ENCODE measurements at places on chromosomes 3 and 15.

DNA sequence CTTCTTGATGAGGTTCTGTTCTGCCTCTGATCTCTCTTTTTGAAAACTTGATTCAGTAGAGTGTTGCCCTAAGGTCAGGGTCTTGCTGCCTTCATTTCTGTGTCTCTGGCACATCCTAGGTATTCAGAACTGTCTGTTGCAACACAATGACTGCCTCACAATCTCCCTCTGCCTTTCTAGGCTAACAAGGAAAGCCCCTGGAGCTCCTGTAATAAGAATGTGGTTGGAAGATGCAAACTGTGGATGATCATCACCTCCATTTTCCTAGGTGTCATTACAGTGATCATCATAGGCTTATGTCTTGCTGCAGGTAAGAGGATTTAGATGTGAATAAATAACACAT is 7.0 kb downstream of the C3orf52 start:
- H3K36me3 ChIP-seq = no peaks in the 10 kb centered on the region
- peaks cover 28% of the 10 kb centered on the region for H3K4me1 ChIP-seq
- H3K27me3 ChIP-seq = peaks cover 7% of the 10 kb centered on the region

DNA sequence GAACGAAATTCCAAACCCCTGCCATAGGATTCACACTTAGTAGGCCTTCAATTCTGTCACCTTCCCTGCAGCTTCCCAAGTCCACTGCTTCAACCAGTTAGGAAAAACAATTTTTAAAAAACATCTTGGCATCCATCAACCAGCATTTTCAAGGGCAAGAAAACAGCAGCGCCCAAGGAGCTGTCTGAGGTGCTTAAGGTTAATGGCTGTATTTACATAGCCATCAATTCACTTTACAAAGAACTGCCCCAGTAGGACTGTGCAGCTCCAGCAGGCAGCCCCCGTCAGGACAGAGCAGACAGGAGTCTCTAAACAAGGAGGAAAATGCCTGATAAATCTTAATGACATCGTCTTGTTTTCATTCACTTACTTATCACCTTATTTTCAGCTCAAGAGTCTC is 13.3 kb downstream of the TAFA4 start:
- no peaks in the 10 kb centered on the region for H3K4me1 ChIP-seq
- H3K4me3 ChIP-seq = no peak overlapping the region
- DNase-seq = no peak
- peaks cover 10% of the 10 kb centered on the region for H3K27me3 ChIP-seq
- no peak overlapping the region for H3K27ac ChIP-seq

DNA sequence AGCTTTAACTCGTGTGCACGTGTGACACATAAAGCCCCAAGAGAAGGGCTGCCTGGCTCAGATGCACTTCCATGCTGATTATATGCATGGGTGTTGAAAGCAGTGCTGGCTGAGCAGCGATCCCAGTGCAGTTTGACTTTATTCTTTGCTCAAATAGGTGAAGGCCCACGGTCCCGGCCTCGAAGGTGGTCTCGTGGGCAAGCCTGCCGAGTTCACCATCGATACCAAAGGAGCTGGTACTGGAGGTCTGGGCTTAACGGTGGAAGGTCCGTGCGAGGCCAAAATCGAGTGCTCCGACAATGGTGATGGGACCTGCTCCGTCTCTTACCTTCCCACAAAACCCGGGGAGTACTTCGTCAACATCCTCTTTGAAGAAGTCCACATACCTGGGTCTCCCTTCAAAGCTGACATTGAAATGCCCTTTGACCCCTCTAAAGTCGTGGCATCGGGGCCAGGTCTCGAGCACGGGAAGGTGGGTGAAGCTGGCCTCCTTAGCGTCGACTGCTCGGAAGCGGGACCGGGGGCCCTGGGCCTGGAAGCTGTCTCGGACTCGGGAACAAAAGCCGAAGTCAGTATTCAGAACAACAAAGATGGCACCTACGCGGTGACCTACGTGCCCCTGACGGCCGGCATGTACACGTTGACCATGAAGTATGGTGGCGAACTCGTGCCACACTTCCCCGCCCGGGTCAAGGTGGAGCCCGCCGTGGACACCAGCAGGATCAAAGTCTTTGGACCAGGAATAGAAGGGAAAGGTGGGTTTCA is 87.7 kb downstream of the DNASE1L3 start:
- no peaks in the 10 kb centered on the region for H3K27me3 ChIP-seq
- DNase-seq = no peak
- H3K4me1 ChIP-seq = no peaks in the 10 kb centered on the region
- no peak overlapping the region for H3K27ac ChIP-seq
- peaks cover 17% of the 10 kb centered on the region for H3K36me3 ChIP-seq
- H3K4me3 ChIP-seq = no peak overlapping the region

- peaks cover 4% of the 10 kb centered on the region for H3K36me3 ChIP-seq
- no peak overlapping the region for H3K27ac ChIP-seq
- H3K4me3 ChIP-seq = no peak overlapping the region
- DNase-seq = no peak
- no peaks in the 10 kb centered on the region for H3K4me1 ChIP-seq
Measured at GRCh38 chr3:126424039-126424717, 29.5 kb downstream of the CFAP100 start.

DNA sequence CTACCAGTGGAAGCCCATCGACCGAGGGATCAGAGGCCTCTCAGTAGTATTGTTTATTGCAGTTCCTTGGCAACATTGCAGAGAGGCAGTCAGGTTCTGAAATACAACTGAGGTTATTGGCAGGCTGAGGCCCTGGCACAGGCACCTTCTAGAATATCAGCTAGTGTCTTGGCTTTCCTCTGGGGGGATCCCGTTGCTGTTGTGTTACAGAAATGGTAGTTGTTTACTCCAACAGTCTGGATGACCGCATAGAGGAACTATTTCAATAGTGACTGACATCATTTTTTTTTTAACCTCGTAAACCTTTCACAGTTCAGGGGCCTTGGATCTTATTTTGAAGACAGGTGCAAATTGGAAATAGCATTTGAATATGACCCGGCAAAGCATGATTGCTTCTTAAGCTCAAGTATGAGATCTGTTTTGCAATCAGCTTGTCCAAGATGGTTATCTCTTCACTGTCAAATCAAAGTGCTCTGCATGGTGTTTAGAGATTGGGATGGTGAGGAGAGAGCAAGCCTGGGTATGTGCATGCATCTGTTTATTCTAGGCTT is 63.9 kb downstream of the PGPEP1L start:
- no peak for DNase-seq
- no peaks in the 10 kb centered on the region for H3K4me1 ChIP-seq
- no peak overlapping the region for H3K4me3 ChIP-seq
- no peak overlapping the region for H3K27ac ChIP-seq
- peaks cover 6% of the 10 kb centered on the region for H3K36me3 ChIP-seq

DNA sequence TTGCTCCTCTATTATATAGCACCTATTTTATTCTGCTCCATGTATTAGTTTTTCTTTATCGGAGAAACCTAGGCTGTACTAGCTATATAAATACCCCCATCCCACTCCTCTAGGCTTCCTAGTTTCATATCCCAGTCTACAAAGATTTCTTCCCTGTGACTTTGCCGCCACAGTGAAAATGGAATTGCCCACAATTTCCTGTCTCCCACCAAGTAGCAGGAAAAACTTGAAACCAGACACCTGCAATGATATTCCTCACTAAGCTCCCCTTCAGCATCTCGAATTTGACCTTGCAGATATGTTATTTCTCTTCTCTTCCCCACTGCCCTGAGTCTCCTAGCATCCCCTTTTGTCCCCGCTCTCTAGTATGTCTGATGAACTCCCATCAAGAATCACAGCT is 685.8 kb upstream of the CCDC54 start:
- no peak for DNase-seq
- H3K4me1 ChIP-seq = no peaks in the 10 kb centered on the region
- no peaks in the 10 kb centered on the region for H3K36me3 ChIP-seq
- no peaks in the 10 kb centered on the region for H3K27me3 ChIP-seq

GRCh38 chr3:100710261-100710968 is 1.1 kb downstream of the TFG start:
- H3K4me3 ChIP-seq = peak overlapping the region; percentile 77
- DNase-seq = peak; percentile 99
- H3K4me1 ChIP-seq = peaks cover 46% of the 10 kb centered on the region
- no peaks in the 10 kb centered on the region for H3K27me3 ChIP-seq
- peaks cover 39% of the 10 kb centered on the region for H3K36me3 ChIP-seq
- peak overlapping the region; percentile 84 for H3K27ac ChIP-seq

- DNase-seq = no peak
- H3K36me3 ChIP-seq = no peaks in the 10 kb centered on the region
- no peaks in the 10 kb centered on the region for H3K4me1 ChIP-seq
- H3K27ac ChIP-seq = no peak overlapping the region
- peaks cover 7% of the 10 kb centered on the region for H3K27me3 ChIP-seq
- H3K4me3 ChIP-seq = no peak overlapping the region
Measured at GRCh38 chr3:159855599-159856346, 132.9 kb upstream of the IL12A start.

DNA sequence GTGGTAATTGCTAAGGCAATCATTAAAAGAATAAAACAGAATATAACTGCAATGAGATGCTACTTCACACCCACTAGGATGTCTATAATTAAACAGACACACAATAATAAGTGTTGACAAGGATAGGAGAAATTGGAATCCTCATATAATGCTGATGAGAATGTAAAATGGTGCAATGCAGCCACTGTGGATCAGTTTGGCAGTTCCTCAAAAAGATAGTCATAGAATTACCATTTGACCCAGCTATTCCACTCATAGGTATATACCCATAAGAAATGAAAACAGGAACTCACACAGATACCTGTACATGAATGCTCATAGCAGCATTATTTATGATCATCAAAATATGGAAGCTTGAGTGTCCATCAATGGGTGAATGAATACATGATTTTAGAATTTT is 9.6 kb upstream of the RNF111 start:
- H3K27me3 ChIP-seq = peaks cover 2% of the 10 kb centered on the region
- peaks cover 40% of the 10 kb centered on the region for H3K4me1 ChIP-seq
- H3K4me3 ChIP-seq = no peak overlapping the region
- no peak overlapping the region for H3K27ac ChIP-seq

GRCh38 chr3:49351521-49352011 is 6.6 kb downstream of the GPX1 start:
- peaks cover 11% of the 10 kb centered on the region for H3K4me1 ChIP-seq
- no peak overlapping the region for H3K27ac ChIP-seq
- no peak for DNase-seq
- H3K36me3 ChIP-seq = peaks cover 14% of the 10 kb centered on the region
- H3K27me3 ChIP-seq = no peaks in the 10 kb centered on the region
- no peak overlapping the region for H3K4me3 ChIP-seq

DNA sequence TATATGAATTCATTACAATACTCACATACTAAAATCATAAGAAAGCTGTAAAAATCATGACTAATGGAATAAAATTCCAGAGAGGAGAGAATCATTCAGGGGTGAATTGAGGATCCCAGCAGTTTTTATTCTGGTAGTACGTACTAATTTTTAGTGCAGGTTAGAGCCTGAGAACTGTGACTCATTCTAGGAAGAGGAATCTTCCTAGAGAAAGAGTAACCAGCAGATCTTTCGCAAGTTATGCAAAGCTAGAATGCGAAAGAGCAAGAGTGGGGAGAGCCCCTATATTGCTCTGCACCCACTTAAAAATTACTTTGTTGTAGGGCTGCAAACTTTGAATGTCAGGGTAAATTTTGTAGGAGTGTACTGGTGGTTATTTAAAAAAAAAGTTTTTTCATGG is 303.6 kb upstream of the ARPP21 start:
- H3K4me1 ChIP-seq = no peaks in the 10 kb centered on the region
- H3K36me3 ChIP-seq = no peaks in the 10 kb centered on the region
- H3K27ac ChIP-seq = no peak overlapping the region
- H3K27me3 ChIP-seq = no peaks in the 10 kb centered on the region

GRCh38 chr15:52336529-52336928 is 40.9 kb upstream of the MYO5C start:
- H3K27ac ChIP-seq = no peak overlapping the region
- H3K4me1 ChIP-seq = peaks cover 19% of the 10 kb centered on the region
- no peaks in the 10 kb centered on the region for H3K27me3 ChIP-seq
- no peak overlapping the region for H3K4me3 ChIP-seq
- DNase-seq = no peak

- no peak for DNase-seq
- no peaks in the 10 kb centered on the region for H3K36me3 ChIP-seq
- no peak overlapping the region for H3K27ac ChIP-seq
- no peaks in the 10 kb centered on the region for H3K4me1 ChIP-seq
- H3K4me3 ChIP-seq = no peak overlapping the region
- peaks cover 11% of the 10 kb centered on the region for H3K27me3 ChIP-seq
Measured at GRCh38 chr3:169822983-169823382, 10.3 kb upstream of the LRRC34 start.

- no peak for DNase-seq
- no peaks in the 10 kb centered on the region for H3K36me3 ChIP-seq
- no peaks in the 10 kb centered on the region for H3K4me1 ChIP-seq
- no peak overlapping the region for H3K27ac ChIP-seq
Measured at GRCh38 chr15:38398134-38398533, 55.8 kb upstream of the FAM98B start.

- H3K36me3 ChIP-seq = no peaks in the 10 kb centered on the region
- no peaks in the 10 kb centered on the region for H3K27me3 ChIP-seq
- DNase-seq = no peak
- H3K4me1 ChIP-seq = peaks cover 62% of the 10 kb centered on the region
Measured at GRCh38 chr3:12957339-12957738, 115.9 kb downstream of the IQSEC1 start.

GRCh38 chr15:101193120-101193644 is 58.7 kb downstream of the CHSY1 start:
- H3K27ac ChIP-seq = peak overlapping the region; percentile 36
- no peaks in the 10 kb centered on the region for H3K27me3 ChIP-seq
- no peak overlapping the region for H3K4me3 ChIP-seq
- H3K36me3 ChIP-seq = peaks cover 39% of the 10 kb centered on the region
- peaks cover 92% of the 10 kb centered on the region for H3K4me1 ChIP-seq
- no peak for DNase-seq

GRCh38 chr3:42661593-42662022 is 8.1 kb downstream of the ZBTB47 start:
- no peak overlapping the region for H3K27ac ChIP-seq
- no peak for DNase-seq
- H3K27me3 ChIP-seq = no peaks in the 10 kb centered on the region
- no peaks in the 10 kb centered on the region for H3K4me1 ChIP-seq
- no peak overlapping the region for H3K4me3 ChIP-seq

GRCh38 chr3:43191116-43191515 is 85.2 kb upstream of the POMGNT2 start:
- no peaks in the 10 kb centered on the region for H3K27me3 ChIP-seq
- H3K4me3 ChIP-seq = no peak overlapping the region
- no peak for DNase-seq
- H3K27ac ChIP-seq = no peak overlapping the region

DNA sequence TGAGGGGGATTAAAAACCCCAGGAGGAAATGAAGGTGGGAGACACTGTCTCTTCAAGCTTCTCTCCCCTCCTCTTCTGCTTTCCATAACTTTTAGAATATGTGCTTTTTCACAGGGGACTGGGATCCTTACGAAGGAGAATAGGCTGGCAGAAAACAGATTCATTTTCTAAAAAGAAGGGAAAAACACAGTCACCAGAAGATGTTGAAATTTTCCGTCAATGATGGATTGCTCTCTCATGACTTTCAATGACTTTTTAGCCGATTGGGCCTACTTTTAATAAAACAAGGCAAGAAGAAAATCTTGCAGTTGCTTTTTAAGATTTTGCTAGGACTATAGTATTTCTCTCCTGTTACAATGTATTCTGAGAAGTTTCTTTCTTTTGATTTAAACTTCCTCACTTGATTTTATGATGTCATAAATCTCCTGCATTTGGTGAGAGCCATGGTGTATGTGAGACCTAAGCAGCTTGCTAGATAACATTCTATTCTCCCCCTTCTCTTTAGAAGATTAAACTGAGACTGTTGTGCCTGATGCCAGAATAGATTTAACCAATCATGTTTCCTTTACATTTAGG is 241.2 kb downstream of the FEZF2 start:
- H3K4me1 ChIP-seq = no peaks in the 10 kb centered on the region
- peaks cover 12% of the 10 kb centered on the region for H3K27me3 ChIP-seq
- no peak overlapping the region for H3K27ac ChIP-seq
- H3K4me3 ChIP-seq = no peak overlapping the region
- no peak for DNase-seq

GRCh38 chr3:13887495-13888300 is 7.8 kb upstream of the WNT7A start:
- peaks cover 15% of the 10 kb centered on the region for H3K4me1 ChIP-seq
- no peak overlapping the region for H3K4me3 ChIP-seq
- no peak overlapping the region for H3K27ac ChIP-seq
- DNase-seq = no peak

Data from activated CD8-positive, alpha-beta T cell treated with anti-CD3 and anti-CD28 coated beads for 36 hours (primary cell).